ENCODE measurements at places on chromosomes 5 and 9. TPM values are rescaled to one million over a fixed set of nuclear protein-coding genes. Genes with fewer than 3 reads are reported as not detected.

DNA sequence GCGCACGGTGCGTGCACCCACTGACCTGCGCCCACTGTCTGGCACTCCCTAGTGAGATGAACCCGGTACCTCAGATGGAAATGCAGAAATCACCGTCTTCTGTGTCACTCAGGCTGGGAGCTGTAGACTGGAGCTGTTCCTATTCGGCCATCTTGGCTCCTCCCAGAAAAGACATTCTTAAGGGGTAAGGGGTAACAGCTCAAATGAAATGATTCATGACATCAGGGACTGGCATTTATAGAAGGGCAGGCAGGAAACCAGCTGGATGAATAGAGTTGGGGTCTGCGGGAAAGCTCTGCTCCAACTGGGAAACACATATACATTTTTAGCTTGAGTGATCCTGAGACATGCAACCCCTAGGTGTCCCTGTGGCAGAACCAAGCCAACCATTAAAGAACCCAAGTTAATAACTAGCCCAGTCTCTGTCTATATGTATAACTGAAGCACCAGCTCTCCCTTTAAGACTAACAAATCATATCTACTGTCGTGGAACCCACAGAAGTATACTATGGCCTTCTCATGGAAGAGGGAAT, 119.3 kb downstream of the LMNB1 start:
- no peak for DNase-seq

DNA sequence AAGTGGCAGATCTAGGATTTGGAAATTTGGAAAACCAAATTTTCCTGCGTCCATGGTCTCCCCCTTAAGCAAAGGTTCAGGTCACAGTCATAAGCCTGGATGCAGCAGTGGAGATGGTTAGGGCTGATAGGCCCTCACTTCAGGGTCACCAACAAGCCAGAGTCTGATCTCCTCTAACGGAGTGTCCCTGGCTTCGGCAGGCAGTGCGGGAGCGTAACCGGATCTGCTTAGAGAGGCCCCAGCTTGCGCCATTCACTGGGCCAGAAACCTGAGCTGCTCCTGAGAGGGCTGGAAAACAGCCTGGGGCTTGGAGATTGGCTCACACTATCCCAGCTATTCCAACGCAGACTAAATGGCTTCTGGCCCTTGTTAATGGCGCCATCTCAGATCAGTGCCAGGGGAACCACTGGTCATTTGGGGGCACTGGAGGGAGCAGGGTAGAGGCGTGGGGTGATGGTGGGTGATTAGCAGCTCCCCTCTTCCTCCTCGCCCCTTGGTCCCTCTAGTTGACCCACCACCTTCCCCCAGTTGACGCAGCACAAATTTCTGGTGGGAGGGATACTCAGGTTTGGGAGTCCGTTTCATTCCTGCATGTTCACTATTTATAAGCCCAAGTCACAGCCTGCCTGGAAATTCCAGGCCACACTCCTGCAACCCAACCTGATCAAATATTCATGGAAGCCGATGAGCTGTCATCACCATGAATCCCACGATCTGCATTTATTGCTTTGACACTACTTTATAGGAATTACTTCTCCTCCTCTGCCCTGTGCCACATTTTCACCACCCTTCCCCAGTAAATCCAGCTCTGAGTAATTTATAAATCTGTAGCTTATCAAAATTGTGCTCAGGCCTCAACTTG, 134.6 kb upstream of the CPEB4 start:
- no peak for DNase-seq

GRCh38 chr9:38175423-38175822, 106.4 kb upstream of the SHB start:
- no peak for DNase-seq

- DNase-seq = no peak
Observed at GRCh38 chr5:58648846-58649245, 66.0 kb downstream of the RAB3C start.

ANKRD31 gene
- not detected for total RNA-seq

TXNDC8 gene
- total RNA-seq = not detected

DNA sequence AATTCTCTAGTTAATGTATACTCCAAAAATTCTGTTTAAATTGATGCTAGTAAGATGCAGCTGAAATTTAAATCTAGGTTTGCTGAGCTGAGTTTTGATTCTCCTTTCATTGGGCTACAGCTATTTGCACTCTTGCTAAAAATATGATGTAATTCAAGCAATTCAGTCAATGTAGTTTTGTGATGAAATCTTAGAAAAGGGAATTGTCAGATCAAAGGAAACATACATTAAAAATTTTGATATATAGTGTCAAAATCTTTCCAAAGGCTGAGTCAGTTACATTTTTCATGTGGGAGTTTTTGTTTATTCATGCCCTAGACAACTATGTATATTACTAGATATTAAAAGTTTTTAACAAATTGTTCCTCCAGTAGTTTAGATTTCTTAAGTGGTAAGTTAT, 334.9 kb upstream of the DAB2 start:
- no peak for DNase-seq

KIF24 gene
- 2.1 TPM for total RNA-seq

PKN3 gene
- total RNA-seq = 13.6 TPM

DNA sequence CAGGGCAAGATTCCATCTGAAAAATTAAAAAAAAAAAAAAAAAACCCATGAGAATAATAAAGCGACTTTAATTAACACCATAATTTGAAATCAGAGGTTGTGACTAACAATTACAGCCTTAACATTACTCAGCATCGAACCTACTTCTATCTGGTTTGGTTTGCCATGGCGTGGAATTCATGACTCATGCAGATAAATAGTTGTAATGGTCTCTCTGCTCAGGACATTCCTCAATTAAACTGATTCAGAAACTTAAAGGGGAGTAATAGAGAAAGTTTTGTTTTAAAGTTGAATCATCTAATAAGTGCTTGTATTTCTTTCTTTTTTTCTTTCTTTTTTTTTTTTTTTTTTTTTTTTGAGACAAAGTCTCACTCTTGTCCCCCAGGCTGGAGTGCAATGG, 135.5 kb downstream of the SPATA31D1 start:
- DNase-seq = peak; percentile 50

GRCh38 chr9:75039009-75039408, 10.9 kb upstream of the CARNMT1 start:
- DNase-seq = no peak

DNA sequence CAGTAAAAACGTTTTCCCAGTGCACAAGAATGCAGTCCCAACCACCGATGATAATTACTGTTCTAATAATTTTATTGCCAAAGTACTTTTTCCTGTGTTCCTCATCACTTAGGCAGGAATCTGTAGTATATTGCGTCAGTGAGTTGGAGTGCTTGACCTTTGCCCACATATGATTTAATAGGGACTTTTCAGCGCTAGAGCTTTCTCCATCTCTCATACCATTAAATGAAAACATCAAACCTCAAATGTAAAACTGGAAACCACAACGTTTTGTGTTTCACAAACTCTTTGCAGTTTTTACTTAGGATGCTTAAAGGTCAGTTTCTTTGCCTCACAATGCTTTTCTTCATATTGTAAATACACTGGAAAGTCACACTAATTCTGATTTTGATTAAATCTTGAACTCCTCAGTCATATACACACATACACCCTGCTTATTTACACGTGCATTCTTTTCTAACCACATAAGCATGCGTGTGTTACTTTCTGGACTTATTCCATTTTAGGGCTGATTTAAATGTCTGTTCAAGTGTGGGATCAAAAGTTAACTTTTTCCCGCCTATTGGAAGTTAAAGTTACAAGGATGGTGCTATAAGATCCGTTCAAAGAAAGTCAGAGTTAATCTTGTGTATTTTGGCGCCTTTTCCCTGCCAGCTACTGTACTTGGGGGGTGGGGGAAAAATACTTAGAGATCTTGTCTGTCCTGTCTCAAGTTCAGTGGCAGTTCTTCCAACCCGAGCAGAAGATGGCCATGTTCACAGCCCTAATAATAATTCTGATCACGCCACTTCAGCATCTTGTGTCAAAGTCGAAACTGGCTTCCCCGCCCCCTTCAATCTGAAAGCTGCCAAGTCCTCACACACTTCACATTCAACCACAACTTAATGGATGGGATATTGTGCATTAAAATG, 6.6 kb upstream of the NFIB start:
- DNase-seq = no peak

DNA sequence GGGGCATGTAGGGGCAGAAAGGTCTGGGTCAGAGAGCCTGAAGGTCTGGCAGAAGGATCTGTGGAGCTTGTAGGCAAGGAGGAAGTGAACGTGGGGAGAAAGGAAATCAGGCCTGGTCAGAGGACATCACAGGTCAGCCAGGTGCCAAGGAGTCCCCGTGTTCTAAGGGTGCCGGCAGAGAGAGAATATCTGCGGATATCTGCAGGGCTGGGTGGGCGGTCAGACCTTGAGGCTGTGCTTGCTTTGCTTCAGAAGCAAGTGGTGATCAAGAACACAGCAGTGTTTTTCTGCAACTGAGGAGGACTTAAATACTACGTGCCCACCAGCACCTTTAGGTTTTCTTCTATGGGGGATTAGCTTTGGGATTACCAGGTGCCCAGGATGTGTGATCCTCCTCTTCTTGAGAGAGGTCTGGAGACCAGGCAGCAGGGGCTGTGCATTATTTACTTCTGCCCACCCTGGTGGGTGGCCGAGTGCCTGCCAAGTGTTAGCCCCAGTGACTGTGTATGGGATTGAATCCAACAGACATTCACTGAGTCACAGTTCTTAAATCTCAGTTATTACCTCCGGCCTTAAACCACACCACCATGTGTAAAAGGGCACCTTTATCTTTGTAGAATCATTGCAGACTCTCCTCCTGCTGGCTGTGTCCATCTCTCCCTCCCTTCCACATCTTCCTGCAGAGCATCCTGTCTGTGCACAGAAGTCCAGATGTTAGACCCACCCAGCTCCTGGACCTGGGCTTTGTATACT, 12.5 kb upstream of the SHB start:
- DNase-seq = peak; percentile 46

CCL28 gene
- 0.18 TPM for total RNA-seq

SH3GLB2 gene
- total RNA-seq = 39.9 TPM

- DNase-seq = no peak
Observed at GRCh38 chr5:65133477-65134110, 348.1 kb downstream of the ADAMTS6 start.

SHOC1 gene
- total RNA-seq = not detected

DNA sequence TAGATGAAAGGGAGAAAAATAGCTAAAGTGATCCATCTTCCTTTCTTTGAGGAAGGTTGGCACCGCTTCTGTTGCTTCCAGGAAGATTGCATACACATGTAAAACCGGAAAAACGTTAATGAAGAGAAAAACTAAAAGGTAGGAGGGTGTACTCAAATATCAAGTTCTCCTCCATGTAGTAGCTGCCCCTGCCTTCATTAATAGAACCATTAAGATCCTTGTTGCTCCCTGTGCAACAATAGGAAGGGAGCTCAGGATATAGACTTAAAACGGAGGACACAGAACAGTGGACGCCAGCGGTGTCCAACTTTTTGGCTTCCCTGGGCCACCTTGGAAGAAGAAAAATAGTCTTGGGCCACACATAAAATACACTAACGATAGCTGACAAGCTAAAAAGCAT, 118.9 kb downstream of the TMEM174 start:
- no peak for DNase-seq

AP3B1 gene
- 56.9 TPM for total RNA-seq

GRCh38 chr5:82158755-82159413, 119.3 kb downstream of the RPS23 start:
- peak; percentile 47 for DNase-seq

TMOD1 gene
- total RNA-seq = not detected

DNA sequence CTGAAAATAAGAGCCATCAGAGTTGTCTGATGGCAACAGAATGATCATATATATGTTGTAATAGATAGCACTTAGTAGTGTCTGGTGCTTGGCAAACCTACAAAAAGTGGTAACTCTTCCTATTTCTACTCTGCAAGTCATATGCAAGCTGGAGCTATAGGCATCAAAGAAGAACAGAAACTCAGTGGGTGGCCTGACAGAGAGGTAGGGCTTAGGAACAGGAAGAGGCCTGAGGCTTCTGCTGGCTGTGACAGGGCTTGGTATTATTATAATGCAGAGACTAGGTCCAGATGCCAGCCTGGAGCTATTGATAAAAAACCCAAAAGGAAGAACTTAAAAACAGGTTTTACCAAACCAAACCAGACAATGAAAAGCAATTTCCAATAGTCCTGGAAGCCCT, 4.4 kb upstream of the DIAPH1 start:
- DNase-seq = peak; percentile 24

CDKN2B gene
- 22.3 TPM for total RNA-seq

- DNase-seq = peak; percentile 85
Observed at GRCh38 chr9:81874931-81875330, 53.3 kb upstream of the SPATA31D4 start.

DNA sequence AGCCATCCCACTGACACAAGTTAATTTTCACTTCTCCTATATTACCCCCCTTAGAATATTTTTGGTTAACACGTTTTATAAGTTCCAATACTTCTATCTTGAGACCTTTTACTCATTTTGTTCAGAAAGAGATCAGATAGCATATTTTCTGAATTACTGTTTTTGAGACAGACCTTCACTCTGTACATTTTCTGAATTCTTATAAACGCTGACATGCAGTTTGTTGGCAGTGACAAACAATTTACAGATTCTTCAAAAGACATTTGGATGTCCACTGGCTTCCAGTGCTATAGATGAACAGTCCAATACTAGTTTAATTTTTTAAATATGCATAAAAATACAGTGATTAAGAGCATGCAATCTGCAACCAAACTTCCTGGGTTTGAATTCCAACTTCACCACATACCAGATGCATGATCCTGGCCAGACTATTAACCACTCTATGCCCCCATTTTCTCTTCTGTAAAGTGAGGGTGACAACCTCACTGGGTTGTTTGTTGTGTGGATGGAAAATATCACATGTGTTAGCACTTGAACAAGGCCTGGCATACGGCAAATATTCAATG, 142.1 kb downstream of the AGTPBP1 start:
- no peak for DNase-seq

DNA sequence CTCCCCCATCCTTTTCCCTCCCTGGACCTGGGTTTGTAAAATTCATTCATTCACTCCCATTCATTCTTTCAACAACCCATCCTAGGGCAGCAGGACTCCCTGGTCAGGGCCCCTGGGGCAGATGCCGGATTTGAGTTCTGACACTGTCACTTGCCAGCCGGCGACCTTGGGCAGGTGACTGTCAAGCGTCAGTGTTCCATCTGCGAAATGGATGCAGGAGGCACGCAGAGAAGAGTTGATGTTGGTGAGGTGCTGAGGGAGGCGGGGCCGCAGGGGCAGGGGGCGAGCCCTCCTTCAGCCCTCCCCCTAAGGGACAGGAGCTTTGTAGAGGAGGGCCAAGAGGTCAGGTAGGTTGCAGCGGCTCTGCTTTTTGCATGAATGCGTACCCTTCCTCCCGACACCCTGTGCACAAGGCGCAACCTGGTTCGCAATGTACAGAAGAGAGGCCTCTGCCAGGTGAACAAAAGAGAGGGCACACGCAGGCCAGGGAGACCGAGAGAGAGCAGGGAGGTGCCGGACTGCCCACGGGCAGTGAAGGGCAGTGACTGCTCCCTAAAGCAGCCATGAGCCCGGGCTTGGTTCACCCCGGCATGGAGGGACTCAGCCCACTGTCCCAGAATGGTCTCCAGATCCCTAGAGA, 128.1 kb downstream of the BARX1 start:
- DNase-seq = peak; percentile 46

DTWD2 gene
- 3.1 TPM for total RNA-seq

DNA sequence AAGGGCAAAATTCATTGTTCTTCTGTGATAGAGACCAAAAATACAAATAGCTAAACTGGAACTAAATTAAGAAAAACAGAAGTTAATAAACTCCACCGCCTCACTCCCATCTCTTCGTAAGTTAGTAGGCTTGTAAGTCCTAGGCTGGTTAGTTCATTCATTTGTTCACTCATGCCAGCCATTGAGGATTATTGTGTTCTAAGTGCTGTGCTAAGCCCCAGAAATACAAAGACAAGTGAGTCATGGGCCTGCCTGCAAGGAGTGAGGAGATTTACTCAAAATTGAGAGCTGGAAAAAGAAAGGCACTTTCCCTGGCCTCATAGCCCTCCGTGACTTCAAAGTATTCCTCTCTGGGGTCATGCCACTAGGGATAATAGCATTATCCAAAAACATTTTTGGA, 8.5 kb downstream of the DOCK8 start:
- no peak for DNase-seq
